ENCODE measurements at places on chromosomes 5 and 9. TPM values are rescaled to one million over a fixed set of nuclear protein-coding genes. Genes with fewer than 3 reads are reported as not detected.

GRCh38 chr5:6550628-6551027 lies 82.2 kb downstream of the NSUN2 start:
- H3K4me1 ChIP-seq, result no peaks in the 10 kb centered on the region
- no peak overlapping the region for H3K4me3 ChIP-seq
- no peak for DNase-seq
- no peaks in the 10 kb centered on the region for H3K36me3 ChIP-seq

- DNase-seq, result no peak
- H3K27me3 ChIP-seq, result no peaks in the 10 kb centered on the region
- peak overlapping the region; percentile 12 for H3K27ac ChIP-seq
- peaks cover 69% of the 10 kb centered on the region for H3K4me1 ChIP-seq
Measured at GRCh38 chr5:74587890-74588289, 52.6 kb downstream of the ENC1 start.

DNA sequence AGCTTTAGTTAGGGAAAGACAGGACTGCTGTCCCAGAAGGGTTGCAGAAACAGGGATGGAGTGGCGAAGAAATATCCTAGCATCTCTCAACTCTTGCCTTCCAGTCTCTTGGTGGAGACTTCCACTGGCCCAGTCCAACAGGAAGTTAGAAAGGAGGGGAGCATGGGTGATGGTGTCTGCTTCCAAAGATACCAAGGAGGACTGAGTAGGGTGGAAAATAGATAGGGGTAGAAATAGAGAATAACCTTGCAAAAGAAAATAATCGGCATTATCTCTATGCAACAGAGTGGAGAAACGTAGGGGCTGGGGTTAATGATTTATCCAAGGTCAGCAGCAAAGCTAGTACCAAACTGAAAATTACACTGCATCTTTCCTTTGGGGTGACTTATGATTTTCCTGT lies 242.3 kb downstream of the PSAT1 start:
- DNase-seq, result no peak
- H3K4me3 ChIP-seq, result no peak overlapping the region
- H3K36me3 ChIP-seq, result peaks cover 4% of the 10 kb centered on the region

- DNase-seq, result no peak
- no peaks in the 10 kb centered on the region for H3K4me1 ChIP-seq
- H3K4me3 ChIP-seq, result no peak overlapping the region
- no peaks in the 10 kb centered on the region for H3K36me3 ChIP-seq
Measured at GRCh38 chr5:32845171-32845570, 134.1 kb downstream of the NPR3 start.

GRCh38 chr9:72726947-72727346 lies 205.5 kb downstream of the TMC1 start:
- peaks cover 52% of the 10 kb centered on the region for H3K4me1 ChIP-seq
- H3K27ac ChIP-seq, result peak overlapping the region; percentile 92
- peaks cover 42% of the 10 kb centered on the region for H3K36me3 ChIP-seq
- DNase-seq, result no peak

GRCh38 chr9:93434056-93434455 lies 17.4 kb upstream of the FAM120A start:
- H3K27me3 ChIP-seq, result no peaks in the 10 kb centered on the region
- no peak for DNase-seq

- H3K4me1 ChIP-seq, result peaks cover 5% of the 10 kb centered on the region
- H3K27me3 ChIP-seq, result peaks cover 7% of the 10 kb centered on the region
- H3K27ac ChIP-seq, result no peak overlapping the region
Measured at GRCh38 chr5:176157656-176158055, 80.6 kb upstream of the SIMC1 start.

DNA sequence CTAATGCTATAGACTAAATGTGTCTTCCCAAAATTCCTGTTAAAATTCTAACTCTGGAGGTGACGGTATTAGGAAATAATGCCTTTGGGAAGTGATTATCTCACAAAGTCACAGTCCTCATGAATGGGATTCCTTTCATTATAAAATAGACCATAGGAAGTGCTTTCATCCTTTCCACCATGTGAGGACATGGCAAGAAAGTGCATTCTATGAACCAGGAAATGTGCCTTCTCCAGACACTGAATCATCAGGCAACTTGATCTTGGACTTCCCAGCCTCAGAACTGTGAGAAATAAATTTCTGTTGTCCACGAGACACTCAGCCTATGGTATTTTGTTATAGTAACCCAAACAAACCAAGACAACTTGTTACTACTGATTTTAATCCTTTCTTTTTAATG lies 582.4 kb upstream of the C9orf72 start:
- H3K4me3 ChIP-seq, result no peak overlapping the region
- H3K27ac ChIP-seq, result no peak overlapping the region
- H3K27me3 ChIP-seq, result no peaks in the 10 kb centered on the region
- no peak for DNase-seq
- H3K36me3 ChIP-seq, result peaks cover 17% of the 10 kb centered on the region

DNA sequence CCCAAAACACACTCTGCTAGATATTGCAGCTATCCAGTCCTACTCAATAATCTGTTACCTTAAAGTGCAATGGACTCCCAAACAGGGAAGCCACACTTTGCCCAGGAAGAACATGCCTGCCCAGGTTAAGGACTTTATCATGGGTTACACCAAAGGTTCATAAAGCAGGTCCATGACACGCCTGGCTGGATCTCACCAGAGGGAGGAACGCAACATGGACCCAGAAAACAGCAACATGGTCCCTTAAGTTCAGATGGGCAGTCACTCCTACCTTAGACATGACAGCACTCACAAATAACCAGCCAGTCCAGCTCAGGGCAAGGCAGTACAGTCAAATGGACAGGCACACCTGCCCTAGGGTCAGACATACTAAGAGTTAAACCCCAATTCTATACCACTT lies 3.8 kb downstream of the P4HA2 start:
- H3K27ac ChIP-seq, result no peak overlapping the region
- no peak for DNase-seq

- H3K4me3 ChIP-seq, result peak overlapping the region; percentile 92
- DNase-seq, result no peak
- peak overlapping the region; percentile 78 for H3K27ac ChIP-seq
- H3K4me1 ChIP-seq, result peaks cover 38% of the 10 kb centered on the region
Measured at GRCh38 chr5:175479125-175479881, 943 bp downstream of the SFXN1 start.

- no peak for DNase-seq
- no peaks in the 10 kb centered on the region for H3K36me3 ChIP-seq
- no peak overlapping the region for H3K27ac ChIP-seq
- peaks cover 36% of the 10 kb centered on the region for H3K4me1 ChIP-seq
- H3K4me3 ChIP-seq, result no peak overlapping the region
Measured at GRCh38 chr5:132451387-132451786, 39.2 kb downstream of the IRF1 start.

- no peaks in the 10 kb centered on the region for H3K36me3 ChIP-seq
- no peak overlapping the region for H3K27ac ChIP-seq
- 0 out of 2 replicates have a peak, but pooled peaks cover under 1% of the 10 kb centered on the region for H3K4me1 ChIP-seq
- DNase-seq, result no peak
- no peak overlapping the region for H3K4me3 ChIP-seq
Measured at GRCh38 chr9:83544002-83544698, 5.9 kb upstream of the FRMD3 start.

- no peak overlapping the region for H3K27ac ChIP-seq
- H3K4me1 ChIP-seq, result no peaks in the 10 kb centered on the region
- DNase-seq, result no peak
- peaks cover 15% of the 10 kb centered on the region for H3K36me3 ChIP-seq
- no peak overlapping the region for H3K4me3 ChIP-seq
- H3K27me3 ChIP-seq, result peaks cover 3% of the 10 kb centered on the region
Measured at GRCh38 chr9:4443439-4443838, 46.8 kb upstream of the SLC1A1 start.

DNA sequence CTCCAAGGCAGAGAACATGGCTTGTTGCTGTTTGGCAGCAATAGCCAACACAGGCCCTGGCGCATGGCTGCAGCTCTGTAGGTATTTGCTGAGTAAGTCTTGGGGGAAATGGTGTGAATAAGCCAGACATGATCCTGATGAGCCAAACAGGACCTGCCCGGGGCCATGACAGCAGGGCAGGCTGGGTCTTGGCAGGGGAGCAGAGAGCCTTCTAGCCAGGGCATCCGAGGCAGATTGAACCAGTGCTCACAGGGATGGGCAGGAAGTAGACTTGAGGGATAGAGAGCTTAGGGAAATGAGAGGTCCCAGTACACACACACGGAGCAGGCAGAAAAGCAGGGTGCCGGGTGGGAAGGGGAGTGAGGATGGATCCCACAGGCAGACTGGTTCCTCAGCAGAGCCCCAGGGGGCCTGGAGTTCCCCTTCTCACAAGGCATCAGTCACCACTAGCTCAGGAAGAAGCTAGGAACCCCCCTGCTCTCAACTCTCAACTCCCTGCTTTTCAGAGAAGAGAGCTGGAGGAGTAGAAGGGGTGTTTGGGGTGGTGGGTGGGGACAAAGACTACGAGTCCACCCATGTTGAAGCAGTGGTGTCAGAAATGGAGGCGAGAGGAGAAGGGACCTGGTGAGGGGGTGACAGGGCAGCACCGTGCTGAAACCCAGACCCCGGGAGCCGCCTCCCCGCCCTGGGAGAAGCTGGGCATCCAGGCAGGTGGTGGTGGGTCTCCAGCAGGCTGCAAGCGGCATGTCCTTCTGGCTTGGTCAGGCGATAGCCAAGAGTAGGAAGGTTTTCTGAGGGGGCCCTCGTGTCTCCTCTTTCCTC lies 111.1 kb downstream of the RGS3 start:
- H3K27ac ChIP-seq, result no peak overlapping the region
- no peak for DNase-seq
- H3K36me3 ChIP-seq, result no peaks in the 10 kb centered on the region
- no peak overlapping the region for H3K4me3 ChIP-seq
- peaks cover 22% of the 10 kb centered on the region for H3K4me1 ChIP-seq
- H3K27me3 ChIP-seq, result no peaks in the 10 kb centered on the region

DNA sequence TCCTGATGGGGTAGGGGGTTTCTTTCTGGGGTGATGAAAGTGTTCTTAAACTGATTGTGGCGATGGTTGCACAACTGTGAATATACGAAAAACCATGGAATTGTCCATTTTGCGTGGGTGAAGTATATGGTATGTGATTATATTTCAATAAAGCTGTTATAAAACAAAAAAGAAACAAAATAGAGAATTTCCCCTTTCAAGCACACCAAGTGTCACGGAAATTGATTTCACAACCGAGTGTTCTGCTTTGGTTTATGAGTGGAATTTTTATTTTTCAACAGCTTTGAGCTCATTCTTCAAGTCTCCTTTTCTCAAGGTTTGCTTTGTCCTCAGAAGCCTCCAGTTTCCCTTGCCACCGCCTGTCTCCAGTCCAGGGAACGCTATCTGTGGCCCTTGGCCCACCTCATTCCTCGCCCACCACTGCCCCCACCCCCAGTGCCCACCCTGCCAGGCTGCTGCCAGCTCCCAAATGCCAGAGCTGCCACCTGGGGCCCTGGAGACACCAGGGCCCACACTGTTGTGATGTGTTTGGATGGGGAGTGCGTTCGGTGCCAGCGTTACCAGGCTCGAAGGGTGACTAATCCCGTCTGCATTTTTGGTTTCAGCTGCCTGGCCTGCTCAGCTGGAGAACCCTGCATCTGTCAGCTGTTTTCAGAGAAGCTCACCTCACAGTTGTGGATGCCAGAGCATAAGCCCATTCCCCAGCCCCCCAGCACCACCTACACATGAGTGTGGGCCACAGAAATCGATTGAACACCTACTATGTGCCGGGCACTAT lies 30.4 kb downstream of the DUSP1 start:
- no peak for DNase-seq
- H3K4me1 ChIP-seq, result no peaks in the 10 kb centered on the region
- H3K27me3 ChIP-seq, result peaks cover 19% of the 10 kb centered on the region
- H3K27ac ChIP-seq, result no peak overlapping the region
- H3K4me3 ChIP-seq, result no peak overlapping the region

- H3K4me3 ChIP-seq, result no peak overlapping the region
- no peaks in the 10 kb centered on the region for H3K36me3 ChIP-seq
- DNase-seq, result no peak
- H3K4me1 ChIP-seq, result peaks cover 4% of the 10 kb centered on the region
Measured at GRCh38 chr5:128630121-128630520, 92.1 kb upstream of the FBN2 start.

- H3K36me3 ChIP-seq, result no peaks in the 10 kb centered on the region
- H3K4me1 ChIP-seq, result peaks cover 12% of the 10 kb centered on the region
- no peak for DNase-seq
- H3K27ac ChIP-seq, result no peak overlapping the region
- no peaks in the 10 kb centered on the region for H3K27me3 ChIP-seq
Measured at GRCh38 chr9:96156171-96156974, 145.6 kb downstream of the HSD17B3 start.

GRCh38 chr5:54862036-54862435 lies 123.4 kb downstream of the ESM1 start:
- H3K27me3 ChIP-seq, result peaks cover 4% of the 10 kb centered on the region
- H3K27ac ChIP-seq, result no peak overlapping the region
- no peak overlapping the region for H3K4me3 ChIP-seq
- peaks cover 13% of the 10 kb centered on the region for H3K4me1 ChIP-seq
- peaks cover 12% of the 10 kb centered on the region for H3K36me3 ChIP-seq

GRCh38 chr5:75601567-75601966 lies 9.7 kb upstream of the ANKDD1B start:
- H3K4me3 ChIP-seq, result no peak overlapping the region
- H3K4me1 ChIP-seq, result peaks cover 9% of the 10 kb centered on the region
- no peaks in the 10 kb centered on the region for H3K27me3 ChIP-seq
- peaks cover 2% of the 10 kb centered on the region for H3K36me3 ChIP-seq
- no peak for DNase-seq
- no peak overlapping the region for H3K27ac ChIP-seq

- H3K27me3 ChIP-seq, result no peaks in the 10 kb centered on the region
- H3K27ac ChIP-seq, result peak overlapping the region; percentile 82
- peaks cover 19% of the 10 kb centered on the region for H3K36me3 ChIP-seq
- no peak for DNase-seq
Measured at GRCh38 chr9:97364769-97365490, 47.0 kb upstream of the TDRD7 start.

GRCh38 chr5:1498623-1499416 lies 24.9 kb downstream of the LPCAT1 start:
- no peak overlapping the region for H3K4me3 ChIP-seq
- H3K27ac ChIP-seq, result peak overlapping the region; percentile 15
- H3K4me1 ChIP-seq, result peaks cover 18% of the 10 kb centered on the region
- no peak for DNase-seq
- H3K27me3 ChIP-seq, result no peaks in the 10 kb centered on the region

- H3K4me1 ChIP-seq, result no peaks in the 10 kb centered on the region
- peaks cover 2% of the 10 kb centered on the region for H3K27me3 ChIP-seq
- no peaks in the 10 kb centered on the region for H3K36me3 ChIP-seq
- no peak overlapping the region for H3K4me3 ChIP-seq
Measured at GRCh38 chr5:178672630-178673029, 45.8 kb upstream of the CLK4 start.

- H3K27ac ChIP-seq, result no peak overlapping the region
- peaks cover 10% of the 10 kb centered on the region for H3K4me1 ChIP-seq
- DNase-seq, result no peak
- no peak overlapping the region for H3K4me3 ChIP-seq
Measured at GRCh38 chr9:90793729-90794128, 7.9 kb upstream of the SYK start.

GRCh38 chr9:18350995-18351595 lies 122.9 kb upstream of the ADAMTSL1 start:
- no peak overlapping the region for H3K27ac ChIP-seq
- H3K36me3 ChIP-seq, result no peaks in the 10 kb centered on the region
- no peak overlapping the region for H3K4me3 ChIP-seq

ITK gene
- 0.52 TPM for total RNA-seq

C5orf34 gene
- 7.3 TPM for total RNA-seq

NKD2 gene
- 12.8 TPM for total RNA-seq

FSD1L gene
- total RNA-seq, result 4.6 TPM

MGAT4B gene
- 151 TPM for total RNA-seq

GDA gene
- 0.39 TPM for total RNA-seq

CER1 gene
- 4.1 TPM for total RNA-seq

PTAR1 gene
- total RNA-seq, result 76.9 TPM

PRSS3 gene
- total RNA-seq, result 1.6 TPM

Data from WTC11 (cell line).